Bone marrow (tissue), 2 donors: ENCODE measurements at places on chromosomes 2 and 18.

- no peak for DNase-seq
Observed at GRCh38 chr2:120863661-120864320, 128.1 kb downstream of the GLI2 start.

GRCh38 chr2:104340162-104340561 is 513.8 kb upstream of the POU3F3 start:
- no peak for DNase-seq

GRCh38 chr2:119468154-119468955 is 36.7 kb downstream of the TMEM37 start:
- DNase-seq: no peak

DNA sequence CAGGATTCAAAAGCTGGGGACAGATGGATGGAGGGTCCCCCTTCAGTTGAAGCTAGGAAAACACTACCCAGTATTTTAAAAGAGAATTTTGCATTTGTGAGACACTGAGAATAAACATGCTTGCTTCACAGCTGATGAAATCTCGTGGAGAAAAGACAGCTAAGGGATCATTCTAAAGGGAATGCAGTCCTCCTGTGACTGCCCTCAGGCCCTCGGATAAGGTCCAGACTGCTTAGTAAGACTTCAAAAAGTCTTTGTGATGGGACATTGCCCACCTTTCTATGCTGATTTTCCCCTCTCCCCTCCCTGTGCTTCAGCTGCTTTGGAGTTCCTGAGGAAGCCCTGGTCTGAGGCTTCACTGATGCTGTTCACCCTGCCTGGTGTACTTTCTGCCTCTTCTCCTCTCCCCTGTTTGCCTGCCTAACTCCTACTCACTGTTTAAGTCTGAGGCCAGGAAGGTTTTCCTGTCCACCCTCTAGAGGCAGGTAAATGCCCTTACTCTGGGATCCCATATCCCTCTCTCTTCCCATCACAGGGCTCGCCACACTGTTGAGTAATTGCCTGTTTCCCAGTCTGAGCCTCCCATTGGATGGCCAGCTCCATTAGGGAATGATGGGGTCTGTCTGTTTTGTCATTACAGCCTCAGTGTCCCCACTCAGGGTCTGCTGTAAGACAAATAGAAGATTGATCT is 26.6 kb downstream of the POLE4 start:
- DNase-seq: no peak

DNA sequence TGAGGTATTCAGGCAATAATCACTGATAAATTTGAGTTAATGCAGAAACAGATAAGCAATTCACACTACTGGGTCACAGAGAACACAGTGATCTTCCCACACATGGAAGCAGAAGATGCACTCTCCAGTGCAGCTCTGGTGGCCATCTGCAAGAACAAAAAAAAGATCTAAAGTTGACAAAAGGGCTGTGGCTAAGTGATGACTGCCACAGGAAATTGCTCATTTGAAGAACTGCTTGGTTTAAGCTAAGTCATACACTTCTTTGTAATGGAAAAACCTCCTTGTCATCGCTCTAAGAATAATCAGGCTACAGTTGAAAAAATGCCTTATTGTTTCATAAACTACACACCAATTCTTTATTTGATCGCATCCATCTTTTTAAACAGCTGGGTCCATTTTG is 115.1 kb downstream of the DTNB start:
- peak; percentile 96 for DNase-seq

- DNase-seq: no peak
Observed at GRCh38 chr18:38494065-38494464, 928.5 kb upstream of the CELF4 start.

- no peak for DNase-seq
Observed at GRCh38 chr2:191023235-191023679, 9.3 kb upstream of the STAT1 start.

- peak; percentile 50 for DNase-seq
Observed at GRCh38 chr18:46054956-46055837, 16.9 kb downstream of the PSTPIP2 start.

- no peak for DNase-seq
Observed at GRCh38 chr2:48248251-48248933, 281.6 kb upstream of the STON1 start.

DNA sequence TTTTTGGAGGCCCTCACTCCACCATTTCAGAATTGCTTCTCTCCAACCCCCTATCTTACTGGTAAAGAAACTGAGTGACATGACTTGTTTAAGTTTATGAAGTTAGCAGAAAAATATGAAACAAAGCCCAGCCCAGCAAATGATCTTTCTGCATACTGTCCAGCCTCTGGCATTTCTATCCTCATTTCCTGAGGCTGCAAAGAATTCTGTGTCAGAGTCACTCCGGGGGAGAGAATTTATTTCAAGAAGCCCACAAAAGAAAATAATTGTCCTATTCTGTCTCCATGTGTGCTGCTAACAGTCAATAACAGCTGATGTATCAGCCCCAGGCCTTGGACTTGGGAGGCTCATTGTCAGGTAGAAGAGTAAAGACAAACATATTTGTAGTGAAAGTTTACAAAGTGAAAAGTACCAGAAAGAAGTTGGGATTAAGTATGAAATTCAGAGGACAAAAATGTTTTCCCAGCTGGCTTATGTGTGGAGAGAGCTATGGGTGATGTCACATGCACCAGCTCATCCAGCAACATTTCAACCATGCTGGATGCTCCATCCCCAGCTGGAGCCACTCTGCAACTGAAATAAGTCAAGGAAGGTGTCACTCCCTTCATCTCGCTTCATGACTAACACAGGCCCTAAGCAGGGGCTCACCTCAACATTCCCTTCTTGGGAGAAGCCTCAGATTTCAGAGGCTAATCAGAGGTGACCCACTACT is 42.3 kb downstream of the TRABD2A start:
- no peak for DNase-seq

- DNase-seq: no peak
Observed at GRCh38 chr2:220071696-220072095, 444.3 kb downstream of the SLC4A3 start.

DNA sequence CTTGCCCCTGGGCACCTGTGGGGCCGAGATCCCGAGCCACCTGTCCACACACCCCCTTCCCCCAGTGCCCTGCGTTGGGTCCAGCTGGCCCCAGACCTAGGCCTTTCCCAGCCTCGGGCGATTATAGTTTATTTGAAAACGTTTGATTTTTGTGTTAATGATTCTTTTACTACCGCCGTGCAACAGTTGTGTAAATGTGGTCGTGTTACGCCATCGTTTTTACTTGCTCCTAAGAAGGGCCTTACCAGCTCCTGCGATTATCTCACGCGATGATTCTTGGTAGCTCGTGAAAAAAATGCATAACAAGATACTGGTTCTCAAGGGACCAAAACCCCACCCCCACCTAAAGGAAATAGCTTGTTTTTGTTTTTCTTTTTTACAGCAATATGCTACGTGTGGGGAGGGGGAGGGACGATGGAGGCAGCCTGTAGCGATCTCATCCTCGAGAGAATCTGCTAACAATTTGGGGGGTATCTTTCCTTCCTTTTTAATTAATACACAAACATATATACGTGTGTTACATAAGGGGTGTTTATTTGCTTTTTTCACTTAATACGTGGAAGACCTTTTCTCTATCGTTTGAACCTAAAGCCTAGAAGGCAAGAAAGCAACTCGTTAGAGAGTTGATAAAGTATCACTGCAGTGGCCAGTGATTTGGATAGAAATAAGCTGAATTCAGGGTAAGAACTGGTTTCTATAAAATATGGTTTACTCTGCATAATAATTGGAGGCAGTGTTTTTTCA is 1.0 kb downstream of the ZDBF2 start:
- no peak for DNase-seq

DNA sequence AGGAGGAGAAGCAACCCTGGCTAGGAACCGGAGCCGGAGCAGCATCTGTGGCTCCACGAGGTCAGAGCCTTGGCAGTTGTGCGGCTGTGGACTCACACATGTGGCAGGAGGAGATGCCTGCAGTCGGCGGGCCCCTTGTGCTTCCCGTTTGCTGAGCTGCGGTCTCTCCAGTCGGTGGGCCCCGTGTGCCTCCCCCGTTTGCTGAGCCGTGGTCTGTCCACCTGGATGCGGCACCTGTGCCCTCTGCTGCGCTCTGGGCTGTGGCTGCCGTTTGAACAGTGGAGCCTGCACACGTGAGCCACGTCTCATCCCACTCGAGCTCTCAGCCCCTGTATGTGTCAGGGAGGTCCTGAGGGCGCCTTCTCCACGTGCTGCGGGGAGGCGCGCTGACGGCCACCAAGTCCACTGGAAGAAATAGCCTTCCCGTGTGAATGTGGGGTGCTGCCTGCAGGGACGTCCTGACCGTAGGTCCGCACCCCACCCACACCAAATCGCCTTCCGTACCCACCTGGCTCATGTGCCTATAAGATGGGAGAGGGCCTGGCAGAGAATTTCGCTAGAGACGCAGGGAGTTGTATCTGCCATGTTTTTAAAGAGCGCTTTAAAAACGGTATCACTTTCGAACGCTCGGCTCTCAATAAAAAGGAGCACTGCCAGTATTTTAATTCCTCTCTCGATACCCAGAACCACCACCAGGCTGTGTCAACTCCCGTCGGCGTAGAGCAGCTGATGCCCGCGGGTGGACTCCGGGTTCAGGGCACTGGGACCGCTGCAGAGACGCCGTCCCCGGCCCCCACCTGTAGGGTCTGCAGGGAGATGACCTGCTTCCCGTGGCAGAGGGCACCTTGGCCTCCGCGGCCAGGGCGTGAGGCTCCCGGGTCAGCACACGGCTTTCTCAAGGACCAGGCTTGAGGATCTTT is 117.0 kb downstream of the NFATC1 start:
- DNase-seq: no peak

- DNase-seq: no peak
Observed at GRCh38 chr2:238308177-238308576, 12.1 kb upstream of the TRAF3IP1 start.

DNA sequence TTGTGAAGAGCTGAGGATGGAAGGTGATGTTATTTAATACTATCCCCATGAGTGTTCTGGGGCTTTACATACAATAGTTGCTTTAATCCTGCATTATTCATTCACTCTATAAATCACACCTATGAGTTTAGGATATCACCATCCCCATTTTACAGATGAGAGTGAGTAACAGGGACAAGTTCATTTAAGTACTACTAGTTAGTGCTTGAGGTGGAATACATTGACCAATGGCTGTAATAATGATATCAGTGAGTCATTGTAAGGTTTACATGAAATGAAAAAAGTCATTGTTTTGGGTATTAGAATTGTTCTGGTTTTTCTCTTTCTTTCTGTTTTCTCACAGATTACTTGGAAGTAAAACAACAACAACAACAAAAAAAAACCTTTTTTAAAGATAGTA is 42.5 kb downstream of the TANC1 start:
- DNase-seq: no peak
